ENCODE measurements at places on chromosomes 7 and 10. TPM values are rescaled to one million over a fixed set of nuclear protein-coding genes. Genes with fewer than 3 reads are reported as not detected.
A peak's percentile ranks its signal among the peaks of the same experiment; 100 is the strongest.

GRCh38 chr7:48575516-48575915 lies 348.8 kb upstream of the CDC14C start:
- H3K36me3 ChIP-seq, result no peaks in the 10 kb centered on the region
- no peak overlapping the region for H3K4me3 ChIP-seq
- H3K4me1 ChIP-seq, result no peaks in the 10 kb centered on the region
- no peaks in the 10 kb centered on the region for H3K27me3 ChIP-seq
- H3K27ac ChIP-seq, result no peak overlapping the region

DNA sequence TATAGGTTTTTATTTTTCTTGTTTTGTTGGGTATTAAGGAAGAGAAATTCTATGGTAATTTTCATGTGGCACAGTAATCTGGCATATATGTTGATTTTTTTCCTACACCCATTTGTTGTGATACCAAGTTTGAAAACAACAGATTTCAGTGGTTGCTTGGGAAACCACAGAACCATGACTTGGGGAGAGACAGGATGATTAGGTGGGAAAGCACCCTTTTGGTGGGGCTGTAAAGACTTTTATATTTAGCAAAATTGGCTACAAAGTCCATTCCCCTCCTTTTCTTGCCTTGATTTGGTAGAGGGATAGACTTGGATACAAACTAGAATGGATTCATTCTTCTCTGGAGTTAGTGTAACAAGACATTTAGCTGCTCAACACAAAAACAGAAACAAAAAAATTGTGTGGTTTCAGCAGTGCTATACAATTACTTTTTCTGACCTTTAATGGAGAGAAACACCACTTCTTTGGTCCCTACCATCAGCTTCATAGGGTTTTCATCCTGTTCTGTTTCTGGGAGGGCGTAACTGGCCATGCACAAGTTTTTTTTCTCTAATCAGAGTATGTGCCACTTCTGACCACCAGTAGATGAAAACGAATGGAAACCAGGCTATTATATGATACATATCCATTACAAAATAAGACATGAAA lies 52.7 kb downstream of the FIGNL1 start:
- H3K27ac ChIP-seq, result no peak overlapping the region
- no peaks in the 10 kb centered on the region for H3K36me3 ChIP-seq
- no peaks in the 10 kb centered on the region for H3K4me1 ChIP-seq
- no peak for DNase-seq

DNA sequence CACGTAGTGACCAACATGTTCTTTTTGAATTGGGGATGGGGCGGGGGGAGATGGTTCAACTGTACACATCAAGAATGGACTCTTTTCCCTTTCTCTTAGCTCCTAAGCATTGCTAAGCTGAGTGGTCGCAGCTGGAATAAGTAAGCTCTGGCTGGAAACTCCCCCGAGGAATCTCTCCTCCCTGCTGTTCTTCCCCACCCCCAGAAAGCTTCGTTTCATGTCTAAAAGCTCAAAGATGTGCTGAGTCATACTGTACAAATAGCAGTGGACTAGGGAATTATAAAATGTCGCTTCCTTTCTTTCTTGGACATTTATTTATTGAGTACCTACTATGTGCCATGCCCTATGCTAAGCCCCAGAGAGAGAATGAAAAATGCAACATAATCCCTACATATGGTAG lies 191.1 kb upstream of the ADO start:
- H3K36me3 ChIP-seq, result no peaks in the 10 kb centered on the region
- peak; percentile 49 for DNase-seq
- no peaks in the 10 kb centered on the region for H3K27me3 ChIP-seq

Gene IL6
- 0.44 TPM for total RNA-seq

Gene MSMB
- not detected for total RNA-seq
